Chondrocyte (in vitro differentiated cells): ENCODE measurements at places on chromosomes 11 and 22. TPM values are rescaled to one million over a fixed set of nuclear protein-coding genes. Genes with fewer than 3 reads are reported as not detected.

GRCh38 chr11:86558207-86558606 is 114.2 kb downstream of the ME3 start:
- DNase-seq: no peak

Gene MIF
- 466 to 518 TPM (median 502 TPM) in 3 replicates for total RNA-seq

Gene NUMA1
- 112 to 133 TPM (median 119 TPM) in 3 replicates for total RNA-seq

DNA sequence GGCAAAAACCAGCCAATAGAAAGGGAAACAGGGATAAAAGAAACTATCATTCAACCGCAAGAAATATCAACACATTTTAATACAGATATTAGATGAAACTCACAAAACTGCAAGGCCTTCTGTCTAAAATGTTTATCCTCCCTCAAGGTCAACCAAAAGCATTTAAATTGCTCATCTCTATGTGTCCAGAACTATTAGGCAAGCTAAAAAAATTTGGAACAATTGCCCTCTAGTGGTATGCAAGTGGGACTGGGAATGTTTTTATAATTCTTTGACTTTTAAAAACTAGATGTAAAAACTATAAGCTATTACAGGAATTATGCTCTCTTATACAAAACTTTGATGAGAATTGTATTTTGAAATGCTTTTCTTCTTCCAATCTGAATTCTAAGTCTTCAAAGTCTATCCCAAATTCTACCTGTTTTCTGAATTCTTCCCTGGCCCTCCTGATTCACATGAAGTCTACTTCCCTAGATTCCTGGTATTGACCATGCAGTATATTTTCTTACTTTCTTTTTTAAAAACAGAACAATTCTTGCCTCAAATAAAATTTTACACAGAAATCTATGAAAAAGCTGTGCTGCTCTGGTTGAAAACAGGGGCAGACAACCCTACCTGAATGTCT is 4.9 kb downstream of the CWC15 start:
- DNase-seq: no peak

- DNase-seq: no peak
Measured at GRCh38 chr11:126165311-126165720, 46.1 kb downstream of the RPUSD4 start.

- no peak for DNase-seq
Measured at GRCh38 chr11:130515829-130516553, 67.5 kb downstream of the ADAMTS15 start.

- no peak for DNase-seq
Measured at GRCh38 chr11:19842505-19842904, 129.9 kb downstream of the NAV2 start.

GRCh38 chr11:83625336-83625735 is 339.2 kb upstream of the CCDC90B start:
- no peak for DNase-seq

GRCh38 chr11:95308512-95309035 is 77.6 kb upstream of the SESN3 start:
- no peak for DNase-seq

DNA sequence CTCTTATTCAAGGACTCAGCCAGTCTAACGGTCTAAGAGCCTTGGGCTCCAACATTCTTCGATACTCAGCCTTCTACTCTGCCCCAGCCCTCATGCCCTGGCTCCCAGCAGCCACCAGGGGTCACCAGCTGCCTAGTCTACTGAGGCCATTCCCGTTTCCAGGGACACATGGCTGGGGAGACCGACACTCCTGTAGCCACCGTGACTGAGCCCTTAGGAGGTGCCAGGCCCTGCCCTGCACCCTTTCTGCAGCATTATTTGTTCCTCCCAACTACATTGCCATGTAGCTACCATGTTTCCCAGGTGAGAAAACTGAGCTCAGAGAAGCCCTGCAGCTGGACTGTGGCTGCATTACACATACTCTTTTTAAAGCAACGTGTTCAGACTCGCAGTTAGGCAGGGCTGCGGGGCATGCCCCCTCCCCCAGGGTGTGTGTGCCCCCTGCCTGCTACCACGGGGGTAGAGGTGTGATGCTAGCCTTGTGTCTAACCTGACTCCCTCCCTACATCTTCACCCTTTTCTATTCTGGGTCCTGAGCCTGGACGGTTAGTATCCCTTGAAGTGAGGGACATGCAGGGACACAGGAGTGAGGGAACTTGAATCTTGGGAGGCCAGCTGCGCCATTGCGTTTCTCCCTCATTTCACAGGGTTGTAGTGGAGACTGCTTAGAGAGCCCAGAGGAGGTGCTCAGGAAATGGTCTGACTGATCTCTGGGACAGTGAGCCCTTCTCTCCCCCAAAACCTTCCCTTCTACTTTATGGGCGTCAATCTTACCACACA is 17.5 kb downstream of the ATG16L2 start:
- no peak for DNase-seq

- no peak for DNase-seq
Measured at GRCh38 chr11:26974069-26974783, 19.7 kb upstream of the FIBIN start.

Gene FOLR2
- total RNA-seq: not detected in 3 replicates

DNA sequence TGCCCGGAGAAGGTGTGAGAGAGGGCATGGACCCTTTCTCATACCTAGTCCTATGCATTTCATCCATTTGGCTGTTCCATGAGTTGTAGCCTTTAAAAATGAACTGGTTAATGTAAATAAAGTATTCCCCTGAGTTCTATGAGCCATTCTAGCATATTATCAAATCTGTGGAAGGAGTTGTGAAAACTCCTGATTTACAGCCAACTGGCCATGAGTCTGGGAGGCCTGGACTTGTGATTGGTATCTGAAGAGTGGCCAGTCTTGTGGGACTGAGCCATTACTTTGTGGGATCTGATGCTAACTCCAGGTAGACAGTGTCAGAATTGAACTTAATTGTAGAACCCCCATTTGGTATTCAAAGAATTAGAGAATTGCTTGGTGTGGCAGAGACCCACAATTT is 48.4 kb downstream of the FAM118A start:
- DNase-seq: no peak

Gene CSF2RB
- 0.05 to 0.19 TPM (median 0.08 TPM) in 3 replicates for total RNA-seq

DNA sequence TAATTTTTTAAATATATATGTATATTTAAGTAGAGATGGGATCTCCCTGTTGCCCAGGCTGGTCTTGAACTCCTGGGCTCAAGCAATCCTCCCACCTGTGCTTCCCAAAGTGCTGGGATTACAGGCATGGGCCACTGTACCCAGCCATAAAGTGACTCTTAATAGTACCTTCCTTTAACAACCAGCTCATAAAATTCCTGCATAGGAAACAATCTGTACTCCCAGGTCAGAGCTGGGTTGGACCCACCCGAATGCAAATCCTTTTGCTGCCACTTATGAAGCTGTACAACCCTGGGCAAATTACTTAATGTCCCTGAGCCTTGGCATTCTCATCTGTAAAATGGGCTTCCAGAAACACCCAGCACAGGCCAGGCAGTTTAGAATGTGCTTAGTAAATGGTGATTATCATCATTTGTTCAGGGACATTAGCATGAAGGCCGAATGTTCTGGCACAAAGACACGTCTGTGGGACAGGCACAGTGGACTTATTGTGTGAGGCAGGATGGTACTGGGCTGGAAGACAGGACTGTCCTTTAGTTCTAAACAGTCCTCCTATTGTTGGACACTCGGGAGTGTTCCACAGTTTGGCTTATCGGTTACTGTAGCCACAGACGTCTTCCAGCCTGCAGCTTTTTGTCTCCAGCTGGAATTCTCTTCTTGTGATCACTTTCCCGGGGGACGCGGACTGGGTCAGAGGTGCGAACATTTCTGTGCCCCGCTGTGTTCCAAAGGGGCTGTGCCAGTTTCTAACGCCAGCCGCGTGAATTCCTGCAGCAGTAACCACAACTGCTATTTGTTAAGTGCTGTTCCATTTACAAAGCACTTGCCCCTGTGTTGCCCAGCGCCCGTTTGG is 6.0 kb downstream of the PDXP start:
- no peak for DNase-seq

DNA sequence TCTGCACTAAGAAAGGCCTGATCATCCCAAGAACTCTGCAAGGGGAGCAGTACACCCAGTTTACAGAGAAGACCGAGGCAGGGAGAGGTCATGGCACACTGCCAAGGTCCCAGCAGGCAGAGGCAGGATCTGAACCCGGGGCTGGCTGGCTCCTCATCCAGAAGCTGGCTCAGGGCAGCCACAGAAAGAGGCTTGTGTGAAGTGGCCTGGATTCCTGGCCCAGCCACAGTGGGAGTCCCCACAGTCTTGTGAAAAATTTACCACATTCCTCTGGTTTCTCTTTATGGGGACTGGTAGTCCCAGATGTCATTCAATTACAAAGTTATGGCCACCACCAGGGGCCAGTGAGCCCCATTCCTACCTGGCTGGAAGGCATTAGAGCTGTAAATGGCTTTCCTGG is 440.5 kb downstream of the MIAT start:
- no peak for DNase-seq

DNA sequence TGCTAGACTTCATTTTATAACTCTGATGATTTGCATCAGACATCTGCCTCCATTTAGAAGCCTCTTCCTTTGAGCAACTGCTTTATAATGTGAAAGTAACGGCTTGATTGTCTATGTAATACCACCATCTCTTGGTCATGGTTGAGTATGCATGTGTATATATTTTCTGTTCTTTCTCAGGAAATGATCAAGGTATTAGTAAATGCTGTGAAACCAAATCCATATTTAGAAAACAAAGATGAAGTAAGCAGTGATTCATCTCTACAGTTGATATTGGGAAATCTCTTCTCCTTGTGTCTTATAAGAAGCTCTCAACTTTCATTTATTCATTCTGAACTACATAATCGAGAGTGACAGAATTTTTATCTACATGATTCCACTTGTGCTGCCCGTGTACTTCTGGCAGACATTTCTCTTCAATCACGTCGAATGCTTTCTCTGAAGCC is 104.6 kb upstream of the ANO3 start:
- DNase-seq: no peak

DNA sequence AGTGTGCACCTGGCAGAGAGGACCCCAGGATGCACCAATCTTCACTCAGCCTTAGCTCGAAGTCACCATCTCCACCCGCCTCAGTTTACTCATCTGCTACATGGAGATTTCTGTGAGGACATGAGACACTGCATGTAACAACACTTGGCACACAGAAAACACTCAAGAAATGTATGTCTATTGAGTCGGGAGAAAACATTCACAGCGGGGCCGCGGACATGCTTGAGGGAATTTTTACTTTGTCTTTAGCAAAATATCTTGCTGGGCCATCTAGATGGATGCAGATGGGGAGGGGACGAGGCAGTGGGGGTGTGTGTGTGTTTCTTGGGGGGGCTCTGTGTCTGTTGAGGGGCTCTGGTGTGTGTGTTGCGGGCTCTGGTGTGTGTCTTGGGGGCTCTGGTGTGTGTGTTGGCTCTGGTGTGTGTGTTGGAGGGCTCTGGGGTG is 28.4 kb upstream of the RFPL3 start:
- no peak for DNase-seq

GRCh38 chr11:21072558-21072957 is 403.2 kb downstream of the NELL1 start:
- no peak for DNase-seq

Gene SMIM38
- total RNA-seq: 0.12 to 0.60 TPM (median 0.41 TPM) in 3 replicates

DNA sequence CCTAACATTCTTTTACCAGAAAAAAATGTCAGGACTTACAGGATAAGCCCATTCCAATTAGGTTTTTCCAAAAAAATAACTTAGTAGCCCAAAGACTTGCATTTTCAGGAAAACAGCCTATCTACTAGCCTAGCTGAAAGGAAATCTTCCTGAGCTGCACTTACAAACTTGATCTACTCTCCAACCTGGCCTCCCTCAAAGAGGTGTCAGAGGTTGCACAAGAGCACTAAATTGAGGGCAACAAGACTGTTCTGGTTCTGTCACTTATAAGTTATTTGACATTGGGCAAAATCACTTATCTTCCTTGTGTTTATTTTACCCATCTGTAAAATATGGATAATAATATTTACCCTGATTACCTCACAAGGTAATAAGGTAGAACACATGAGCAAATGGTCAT is 7.9 kb upstream of the SOX6 start:
- DNase-seq: no peak

GRCh38 chr22:25172153-25172552 is 27.5 kb upstream of the CRYBB3 start:
- no peak for DNase-seq

Gene MUC6
- total RNA-seq: not detected in 3 replicates

Gene RAB36
- 2.9 to 4.7 TPM (median 3.5 TPM) in 3 replicates for total RNA-seq

DNA sequence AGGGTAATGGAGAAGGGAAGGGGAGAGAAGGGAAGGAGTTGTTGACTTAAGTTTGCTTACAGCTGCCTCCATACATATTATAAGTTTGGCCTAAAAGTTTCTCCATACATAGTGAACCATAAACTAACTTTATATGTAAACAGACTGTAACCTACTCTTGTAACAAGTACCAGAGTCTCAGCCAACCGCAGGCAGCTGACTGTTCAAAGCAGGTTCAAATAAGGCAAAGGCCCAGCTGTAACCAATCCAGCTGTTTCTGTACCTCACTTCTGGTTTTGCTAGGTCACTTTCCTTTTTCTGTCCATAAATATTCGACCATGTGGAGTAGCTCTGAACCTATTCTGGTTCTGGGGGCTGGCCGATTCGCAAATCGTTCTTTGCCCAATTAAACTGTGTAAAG is 591.2 kb downstream of the INSC start:
- no peak for DNase-seq

DNA sequence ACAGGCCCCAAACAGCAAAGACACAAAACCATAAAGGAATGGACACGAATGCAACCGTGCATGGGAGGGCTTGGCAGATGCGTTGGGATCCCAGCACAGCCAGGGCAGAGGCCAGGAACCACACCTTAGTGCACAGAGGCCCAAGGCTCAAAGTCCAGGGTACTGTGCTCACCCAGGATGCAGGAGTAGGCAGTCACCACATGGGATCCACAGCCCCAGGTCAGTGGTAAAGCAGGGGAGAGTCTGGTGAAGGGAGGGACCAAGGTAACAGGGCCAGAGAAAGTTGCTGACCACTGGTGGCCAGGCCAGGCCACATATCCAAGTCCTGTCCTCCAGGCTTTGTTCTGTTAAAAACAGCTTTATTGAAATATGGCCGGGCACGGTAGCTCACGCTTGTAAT is 6.5 kb upstream of the CERK start:
- no peak for DNase-seq

GRCh38 chr11:94539420-94539819 is 4.3 kb upstream of the FUT4 start:
- no peak for DNase-seq

DNA sequence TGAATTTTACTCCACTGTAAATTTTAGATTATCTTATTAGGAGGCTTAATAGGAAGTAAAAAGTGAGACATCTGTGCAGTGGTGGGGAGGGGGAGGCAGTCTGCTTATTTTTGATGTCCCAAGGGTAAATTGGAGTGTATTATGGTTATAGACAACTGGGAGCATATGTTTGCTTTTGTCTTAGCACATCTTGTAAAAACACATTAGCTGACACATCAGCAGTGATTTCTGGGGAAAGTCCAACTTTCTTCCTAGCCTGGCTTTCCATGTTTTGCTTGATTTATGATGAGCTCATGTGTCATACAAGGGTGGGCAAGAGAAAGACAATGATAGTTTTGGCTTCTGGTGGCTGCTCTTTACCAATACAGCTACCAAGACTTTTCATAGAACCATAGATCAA is 4.0 kb downstream of the ANO3 start:
- no peak for DNase-seq

DNA sequence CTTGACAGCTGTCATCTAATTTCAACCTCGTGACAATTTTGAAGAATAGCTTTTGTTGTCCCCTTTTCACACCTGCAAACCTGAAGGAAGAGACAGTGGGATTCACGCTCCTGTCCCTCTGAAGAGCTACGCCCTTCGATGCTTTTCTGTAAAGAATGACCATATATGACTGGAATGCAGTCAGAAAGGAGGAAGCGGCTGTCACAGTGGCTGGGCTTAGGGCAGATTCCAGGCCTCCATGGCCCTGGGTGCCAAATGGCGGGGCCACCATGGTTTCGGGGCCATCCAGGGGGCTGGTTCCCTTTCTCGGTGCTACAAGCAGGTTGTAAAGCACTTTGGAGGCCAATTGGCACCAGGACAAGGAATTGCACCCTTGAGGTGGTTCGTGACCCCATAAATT is 22.2 kb upstream of the FGF19 start:
- DNase-seq: no peak
